ENCODE measurements at places on chromosomes 11 and 22.

GRCh38 chr22:44648085-44648820 is 53.8 kb upstream of the PRR5 start:
- DNase-seq = no peak

- DNase-seq = no peak
Observed at GRCh38 chr11:130397780-130398179, 30.6 kb downstream of the ADAMTS8 start.

DNA sequence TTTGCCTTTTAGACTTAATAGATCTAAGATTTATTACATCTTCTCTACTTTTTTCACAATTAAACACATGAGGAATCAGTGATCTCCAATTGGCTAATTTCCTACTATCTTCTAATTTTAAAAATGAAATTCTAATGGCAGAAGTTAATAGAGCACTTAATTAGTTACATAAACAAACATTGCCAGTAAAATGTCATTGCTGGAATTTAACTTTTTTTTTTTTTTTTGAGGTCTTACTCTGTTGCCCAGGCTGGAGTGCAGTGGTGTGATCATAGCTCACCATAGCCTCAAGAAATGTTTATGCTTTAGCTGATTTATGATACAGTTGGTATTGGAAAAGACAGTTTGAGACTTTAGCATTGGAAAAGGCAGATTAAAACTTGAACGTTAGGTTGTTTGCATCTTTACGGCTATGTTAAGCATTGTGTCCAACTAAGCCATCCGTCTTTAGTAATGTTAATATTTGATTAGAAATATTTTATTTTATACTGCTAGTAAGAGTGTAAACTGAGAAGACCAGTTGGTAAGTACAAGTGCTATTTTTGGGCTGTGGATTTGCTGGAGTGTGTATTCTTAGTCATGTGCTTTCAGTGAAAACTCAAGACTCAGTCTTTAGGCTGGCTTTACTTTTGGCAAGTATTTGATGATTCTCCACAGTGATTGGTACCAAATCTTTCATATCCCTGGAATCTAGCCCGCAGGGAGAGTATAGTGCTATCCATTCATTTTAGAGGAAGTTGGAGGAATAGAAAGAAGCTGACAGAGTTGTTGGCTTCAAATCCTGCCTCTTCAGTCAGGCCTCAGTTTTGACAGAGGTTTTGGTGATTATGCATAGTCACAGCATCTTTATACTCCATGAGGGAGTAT is 4.5 kb downstream of the ANO5 start:
- no peak for DNase-seq

- DNase-seq = no peak
Observed at GRCh38 chr11:77308838-77309237, 7.4 kb upstream of the GDPD4 start.

DNA sequence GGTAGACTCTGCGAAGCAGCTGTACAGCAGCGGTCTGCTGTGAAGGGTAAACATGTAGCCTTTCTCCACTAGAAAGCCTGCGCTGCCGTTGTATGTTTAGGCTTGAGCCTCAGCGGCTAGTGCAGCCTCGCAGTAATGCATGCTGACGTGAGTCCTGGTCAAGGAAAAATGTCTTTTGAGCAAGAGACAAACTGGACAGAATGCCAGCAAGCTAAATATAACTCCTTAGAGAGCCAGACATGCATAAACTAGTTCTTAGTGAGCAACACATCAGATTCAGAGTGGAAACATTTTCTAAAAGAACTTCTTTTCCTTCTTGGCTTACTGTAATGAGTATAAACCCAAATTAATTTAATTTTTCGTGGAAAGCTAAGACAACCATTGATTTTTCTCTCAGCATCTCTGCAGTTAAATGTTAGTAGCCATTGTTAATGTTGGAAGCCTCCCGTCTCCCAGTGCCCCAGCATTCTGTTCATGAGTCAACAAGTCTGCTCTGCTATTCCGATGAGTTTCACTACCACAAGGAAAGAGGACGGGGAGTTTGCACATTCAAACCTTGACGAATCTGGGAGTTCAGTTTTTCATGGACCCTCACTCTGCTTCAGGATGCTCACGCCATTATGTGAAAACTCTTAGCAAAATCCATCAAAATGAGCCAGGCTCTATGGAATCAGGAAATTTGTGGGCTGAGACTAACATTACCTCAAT is 51.4 kb downstream of the JAM3 start:
- no peak for DNase-seq

GRCh38 chr11:113387605-113388211 is at the start of gene ANKK1:
TSS of gene ANKK1 (plus strand) at chr11:113387779. CDS start at chr11:113387885, 106 bp downstream.
- DNase-seq = no peak

DNA sequence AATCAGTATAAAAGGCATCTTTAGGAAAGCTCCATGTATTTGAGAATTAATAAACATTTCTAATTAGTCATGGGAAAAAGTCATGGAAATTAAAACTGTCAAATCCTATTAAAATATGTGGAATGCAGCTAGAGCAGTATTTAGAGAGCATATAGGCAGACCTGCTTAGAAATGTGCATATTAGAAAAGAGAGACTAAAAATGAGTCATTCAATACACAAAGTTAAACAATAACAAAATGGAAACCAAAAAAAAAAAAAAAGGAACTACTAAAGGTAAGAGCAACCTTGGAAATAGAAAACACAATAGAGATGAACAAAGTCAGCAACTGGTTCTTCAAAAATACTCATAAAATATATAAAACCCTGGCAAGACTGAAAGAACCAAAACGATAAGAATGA is 59.7 kb upstream of the RASSF10 start:
- DNase-seq = no peak

- no peak for DNase-seq
Observed at GRCh38 chr22:19603767-19604166, 79.6 kb upstream of the CLDN5 start.

- no peak for DNase-seq
Observed at GRCh38 chr11:113564527-113565130, 89.4 kb upstream of the DRD2 start.

DNA sequence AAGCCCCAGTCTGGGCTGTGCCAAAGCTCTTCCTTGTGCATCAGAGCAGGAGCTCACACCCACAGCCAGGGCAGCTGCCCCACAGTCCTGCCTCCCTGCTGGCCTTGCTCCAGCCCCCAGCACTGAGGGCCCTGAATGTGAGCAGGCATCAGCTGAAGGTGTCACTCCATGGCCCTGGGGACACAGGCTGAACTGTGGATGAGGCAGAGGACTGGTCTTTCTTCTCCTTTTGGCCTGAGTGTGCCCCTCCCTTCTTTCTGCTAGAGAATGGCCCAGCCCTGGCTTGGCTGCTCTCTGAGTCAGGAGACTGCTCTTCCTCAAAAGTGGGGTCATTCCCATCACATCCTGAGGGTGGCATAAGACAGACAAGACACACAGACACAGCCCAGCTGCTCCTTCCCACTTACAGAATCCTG is 16.2 kb downstream of the OTOG start:
- no peak for DNase-seq

GRCh38 chr11:106091480-106092123 is 14.1 kb downstream of the AASDHPPT start:
- peak; percentile 35 for DNase-seq

DNA sequence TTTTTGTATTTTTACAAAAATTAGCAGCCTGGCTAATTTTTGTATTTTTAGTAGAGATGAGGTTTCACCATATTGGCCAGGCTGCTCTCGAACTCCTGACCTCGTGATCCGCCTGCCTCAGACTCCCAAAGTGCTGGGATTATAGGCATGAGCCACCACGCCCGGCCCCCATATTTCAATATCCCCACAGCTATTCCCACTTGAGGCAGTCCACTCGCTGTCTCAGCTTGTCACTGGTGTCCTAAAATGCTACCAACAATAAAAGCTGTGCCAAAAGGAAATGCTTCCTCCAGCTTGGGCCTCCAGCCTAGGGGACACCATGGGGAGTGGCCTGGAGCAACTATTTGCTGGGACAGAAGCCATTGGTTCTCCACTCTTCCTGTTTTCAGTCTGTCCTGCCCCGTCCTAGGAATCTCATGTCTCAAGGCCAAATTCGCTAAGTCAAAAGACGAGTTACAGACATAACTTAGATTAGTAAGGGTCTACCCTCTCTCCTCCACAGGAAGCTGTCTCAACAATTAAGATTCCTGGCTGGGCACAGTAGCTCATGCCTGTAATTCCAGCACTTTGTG is 7.3 kb upstream of the SPINDOC start:
- DNase-seq = no peak

- no peak for DNase-seq
Observed at GRCh38 chr11:35432464-35432863, 13.1 kb upstream of the SLC1A2 start.

DNA sequence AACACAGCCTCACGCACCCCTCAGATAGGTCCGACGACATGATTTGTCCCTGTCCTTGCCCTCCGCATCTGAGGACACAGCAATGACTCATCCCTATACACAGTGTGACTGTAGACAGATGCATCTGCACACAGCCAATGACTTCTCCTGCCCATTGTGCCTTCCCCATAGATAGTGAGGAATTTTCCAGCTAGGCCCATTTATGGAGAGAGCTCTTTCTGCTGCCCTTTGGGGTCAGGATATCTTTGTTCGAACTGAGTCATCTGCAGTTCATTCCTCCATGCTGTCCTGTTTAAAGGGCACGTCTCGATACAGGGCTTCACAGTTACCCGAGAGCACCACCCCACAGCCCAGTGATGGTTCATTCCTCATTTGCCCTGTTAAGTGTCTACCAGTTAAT is 96.7 kb downstream of the LARGE1 start:
- no peak for DNase-seq

DNA sequence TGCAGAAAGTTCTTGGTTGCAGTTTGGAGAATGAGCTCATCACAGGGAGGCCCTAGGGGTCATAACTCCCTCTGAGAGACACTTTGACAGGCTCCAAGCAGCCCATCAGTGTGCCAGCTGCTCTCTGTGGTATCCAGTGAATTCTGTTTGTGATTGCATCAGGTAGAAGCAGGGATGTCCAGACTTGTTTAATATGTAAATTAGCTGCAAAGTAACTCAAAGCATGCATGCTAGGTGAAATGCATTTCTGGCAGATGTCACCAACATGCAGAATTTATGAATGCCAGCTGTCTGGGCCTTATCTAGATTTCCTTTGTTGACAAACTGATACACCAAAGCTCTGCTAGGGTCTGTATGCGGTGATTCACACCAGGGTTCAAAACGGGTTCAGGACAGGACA is 123.6 kb upstream of the MTNR1B start:
- no peak for DNase-seq

DNA sequence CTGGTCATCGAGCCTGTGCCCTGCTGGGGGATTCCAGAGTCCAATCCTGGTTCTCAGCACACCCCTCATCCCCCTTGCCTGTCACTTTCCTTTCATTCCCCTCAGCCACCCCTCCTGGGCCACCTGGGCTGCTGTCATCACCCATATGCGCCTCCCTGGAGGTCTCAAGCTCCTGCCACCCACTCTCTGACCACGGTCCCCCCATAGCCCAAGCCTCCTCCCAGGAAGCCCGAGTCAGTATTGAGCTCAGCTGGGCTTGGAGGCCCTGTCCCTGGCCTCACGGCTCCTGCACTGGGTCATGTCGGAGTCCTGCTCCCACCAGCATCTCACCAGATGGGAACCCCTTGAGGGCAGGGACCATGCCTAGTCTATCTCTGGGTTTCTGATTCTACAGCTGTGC is 44.6 kb downstream of the NFAM1 start:
- DNase-seq = no peak

DNA sequence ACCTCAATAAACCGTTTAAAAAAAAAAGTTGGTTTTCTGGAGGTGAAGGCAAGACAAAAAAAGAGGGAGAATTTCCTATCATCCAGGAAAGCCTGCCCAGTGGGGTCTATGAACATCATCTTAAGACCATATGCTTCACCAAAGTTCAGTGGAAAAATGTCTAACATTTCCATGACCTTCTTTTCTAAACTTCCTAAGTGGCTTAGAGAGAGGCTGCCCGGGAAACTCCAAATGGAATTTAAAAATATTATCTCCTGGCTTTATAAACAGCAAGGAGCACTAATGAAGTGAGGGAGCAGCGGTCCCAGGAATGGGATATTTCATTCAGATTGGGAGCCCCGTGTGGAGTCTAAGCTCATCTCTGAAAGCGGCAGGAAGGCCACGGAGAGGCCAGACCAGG is 46.9 kb downstream of the ETS1 start:
- no peak for DNase-seq

DNA sequence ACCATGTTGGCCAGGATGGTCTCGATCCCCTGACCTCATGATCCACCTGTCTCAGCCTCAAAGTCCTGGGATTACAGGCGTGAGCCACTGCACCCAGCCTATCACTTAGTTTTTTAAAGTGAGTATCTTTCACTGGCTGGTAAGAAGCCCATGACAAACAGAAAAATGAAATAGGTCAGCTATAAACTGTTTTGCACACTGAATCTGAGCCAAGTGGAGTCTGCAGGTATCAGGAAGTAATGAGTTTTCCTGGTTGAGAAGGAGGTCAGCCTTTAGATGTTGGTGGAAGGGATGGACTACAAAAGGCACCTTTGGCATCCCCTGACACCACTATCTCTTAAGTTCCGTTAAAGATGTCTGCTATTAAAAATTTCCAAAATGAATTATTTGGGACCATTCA is 345.1 kb downstream of the AASDHPPT start:
- DNase-seq = no peak

- no peak for DNase-seq
Observed at GRCh38 chr11:77560605-77561004, 29.1 kb upstream of the AQP11 start.

DNA sequence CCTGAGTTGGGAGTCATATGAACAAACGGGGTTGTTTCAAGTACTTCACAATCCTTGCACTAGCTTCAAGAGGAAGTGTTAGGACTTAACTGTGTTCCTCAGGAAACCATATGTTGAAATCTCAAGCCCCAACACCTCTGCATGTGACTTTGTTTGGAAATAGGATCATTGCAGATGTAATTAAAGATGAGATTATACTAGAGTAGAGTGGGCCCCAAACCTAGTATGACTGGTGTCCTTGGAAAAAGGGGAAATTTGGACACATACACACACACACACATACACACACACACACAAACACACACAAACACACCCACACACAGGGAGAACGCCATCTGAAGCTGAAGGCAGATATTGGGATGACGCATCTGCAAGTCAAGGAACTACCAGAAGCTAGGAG is 6.4 kb upstream of the CEP295 start:
- no peak for DNase-seq

DNA sequence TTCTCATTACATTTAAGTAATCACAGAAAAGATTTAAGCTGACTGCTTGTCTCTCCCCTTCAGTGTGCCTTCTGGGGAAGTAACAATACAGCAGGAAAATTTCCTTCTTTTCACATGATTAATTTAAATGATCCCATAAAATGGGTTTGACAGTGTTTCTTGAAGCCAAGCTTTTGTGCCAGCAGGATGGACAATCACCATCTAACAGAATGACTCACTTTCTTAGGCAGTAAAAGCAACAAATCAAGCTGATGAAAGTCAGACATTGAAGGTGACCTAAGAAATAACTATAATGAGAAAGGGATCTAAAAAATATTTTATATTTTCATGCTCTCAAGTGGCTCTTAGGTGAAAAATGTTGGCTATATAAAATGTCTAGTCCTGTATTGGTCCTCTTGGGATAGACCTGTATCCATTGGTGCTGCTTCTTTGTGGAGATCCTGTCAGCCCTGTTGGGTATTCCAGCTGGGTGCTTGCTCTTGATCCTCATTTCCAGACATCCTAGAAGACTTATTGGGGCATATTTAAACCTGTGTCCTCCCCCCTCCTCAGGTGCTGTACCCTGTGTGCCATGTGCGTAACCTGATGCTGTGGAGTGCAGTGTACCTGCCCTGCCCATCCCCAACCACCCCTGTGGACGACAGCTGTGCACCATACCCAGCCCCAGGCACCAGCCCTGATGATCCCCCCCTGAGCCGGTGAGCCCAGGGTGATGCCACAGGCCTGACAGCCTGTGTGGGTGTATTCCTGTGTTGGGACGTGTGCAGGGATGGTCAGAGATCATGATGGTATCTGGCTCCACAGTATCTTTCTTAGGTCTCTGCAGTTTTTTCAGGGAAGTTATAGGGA is 62.7 kb upstream of the HORMAD2 start:
- DNase-seq = no peak
